ENCODE measurements at places on chromosomes 6 and 20.

DNA sequence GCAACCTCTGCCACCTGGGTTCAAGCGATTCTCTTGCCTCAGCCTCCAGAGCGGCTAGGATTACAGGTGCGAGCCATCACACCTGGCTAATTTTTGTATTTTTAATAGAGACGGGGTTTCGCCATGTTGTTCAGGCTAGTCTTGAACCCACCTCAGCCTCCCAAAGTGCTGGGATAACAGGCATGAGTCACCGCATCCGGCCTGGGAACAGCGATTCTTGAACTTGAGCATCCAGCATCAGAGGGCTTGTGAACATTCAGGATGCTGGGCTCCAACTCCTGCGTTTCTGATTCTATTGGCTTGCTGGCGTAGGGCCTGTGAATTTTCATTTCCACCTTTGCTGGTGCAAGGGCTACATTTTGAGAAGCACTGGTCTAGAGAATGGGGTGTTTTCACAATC lies 24.5 kb upstream of the PIM1 start:
- no peak for DNase-seq

DNA sequence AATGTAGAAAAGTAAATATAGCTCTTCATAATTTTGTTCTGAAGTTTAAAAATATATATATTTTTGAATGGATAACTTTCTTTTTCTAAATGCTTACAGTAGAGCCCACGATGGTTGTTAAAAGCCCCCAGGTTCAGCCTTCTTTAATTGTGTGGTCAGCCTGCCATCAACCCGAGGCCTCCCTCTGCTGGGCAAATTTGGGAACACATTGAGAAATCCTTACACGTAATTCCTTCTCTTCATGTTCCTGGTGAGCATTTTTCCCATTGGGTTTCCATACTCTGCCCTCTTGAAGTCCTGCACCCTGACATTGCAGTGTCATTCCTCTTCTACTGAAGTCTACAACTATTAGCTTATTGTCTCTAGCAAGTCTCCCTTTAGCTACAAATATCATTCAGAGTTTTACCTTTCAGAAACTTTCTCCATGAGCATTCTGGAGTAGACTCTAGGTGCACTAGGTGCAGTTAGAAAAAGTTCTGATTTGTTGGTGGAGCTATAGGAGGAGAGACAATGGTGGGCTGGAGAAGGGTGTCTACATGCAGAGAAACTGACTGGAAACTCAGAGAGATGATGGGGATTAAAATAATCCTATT lies 40.6 kb downstream of the TRIM38 start:
- peak; percentile 74 for DNase-seq

DNA sequence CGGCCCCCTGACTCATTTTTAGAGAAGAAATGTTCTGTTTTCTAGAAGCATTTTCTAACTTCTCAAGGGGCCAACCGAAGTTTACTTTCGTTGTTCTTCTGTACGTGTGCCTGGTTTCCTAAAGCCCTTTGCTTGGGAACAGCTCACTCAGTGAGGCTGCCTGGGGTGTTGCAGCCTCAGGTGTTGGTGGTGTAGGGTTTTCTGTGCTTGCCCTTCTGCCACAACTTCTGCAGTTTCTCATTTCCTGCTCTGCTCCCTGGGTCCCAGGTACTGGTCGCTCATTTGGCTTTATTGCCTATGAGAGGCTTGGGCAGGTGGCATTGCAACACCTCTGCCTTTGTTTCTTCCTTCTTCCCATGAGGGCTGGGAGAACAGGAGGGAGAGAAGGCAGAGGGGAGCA lies 278.3 kb downstream of the SOX4 start:
- DNase-seq, result no peak

DNA sequence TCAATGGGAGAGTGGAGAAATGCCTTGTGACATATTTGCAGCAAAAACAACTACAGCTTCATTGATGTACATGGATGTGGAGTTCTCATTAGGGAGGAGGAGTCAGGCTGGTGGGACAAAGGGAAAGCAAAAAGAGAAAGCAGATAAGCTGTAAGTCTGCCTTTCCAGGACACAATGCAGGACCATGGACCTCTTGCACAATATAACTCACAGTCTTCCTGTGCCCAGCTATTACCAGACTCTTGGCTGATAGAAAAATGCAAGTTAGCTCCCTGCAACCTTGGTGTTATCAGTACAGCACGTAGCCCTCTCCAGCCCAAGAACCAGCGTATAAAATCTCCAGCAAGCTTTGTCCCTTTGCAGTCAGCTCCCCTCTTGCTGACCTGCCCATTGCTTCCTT lies 232.3 kb downstream of the NFATC2 start:
- no peak for DNase-seq

- no peak for DNase-seq
These were observed 3.6 kb downstream of the JARID2 start for GRCh38 chr6:15249371-15250019.

- no peak for DNase-seq
These were observed 180.6 kb downstream of the TBC1D7 start for GRCh38 chr6:13147782-13148181.

DNA sequence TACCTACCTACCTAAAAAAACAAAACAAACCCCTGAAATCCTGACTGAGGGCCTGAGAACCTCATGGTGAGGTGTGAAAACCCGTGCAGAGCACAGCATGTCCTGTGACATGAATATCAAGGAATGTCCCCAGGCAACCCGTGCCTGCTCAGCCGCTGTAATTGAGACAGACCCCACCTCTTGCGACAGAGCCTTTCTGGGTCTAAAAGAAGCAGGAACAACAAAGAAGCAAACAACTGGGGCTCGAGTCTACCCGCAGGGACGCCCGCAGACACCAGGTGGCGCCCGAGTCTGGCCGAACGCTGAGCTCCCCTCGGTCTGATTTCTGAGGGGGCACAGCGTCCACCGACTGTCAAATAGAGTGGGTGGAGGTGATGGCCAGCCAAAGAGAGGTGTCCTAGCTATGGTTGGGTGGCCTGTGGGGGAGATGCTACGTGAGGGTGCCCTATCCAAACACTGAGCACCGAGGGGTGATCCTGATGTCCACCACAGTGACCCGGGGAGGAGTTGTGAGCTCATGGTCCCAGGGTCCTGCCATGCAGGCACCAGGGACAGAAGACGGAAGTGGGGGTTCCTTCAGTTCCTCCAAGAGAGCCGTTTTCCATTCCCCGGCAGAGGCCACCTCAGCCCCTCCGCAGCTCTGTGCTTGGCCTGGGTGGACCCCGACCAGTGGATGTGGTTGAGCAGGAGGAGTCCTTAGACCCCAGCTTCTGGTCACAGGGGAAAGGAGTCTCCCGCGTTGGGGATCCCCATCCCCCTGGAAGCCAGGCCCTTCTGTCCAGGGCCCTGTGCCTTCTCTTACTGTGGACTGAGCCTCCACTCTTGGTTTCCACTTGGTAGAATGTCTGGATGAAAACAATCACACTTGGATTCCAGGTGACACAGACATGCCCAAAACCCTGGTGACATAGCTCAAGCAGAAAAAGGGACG lies 268.2 kb downstream of the CDC5L start:
- peak; percentile 85 for DNase-seq

- no peak for DNase-seq
These were observed 47.0 kb downstream of the DLL1 start for GRCh38 chr6:170243791-170244291.

GRCh38 chr6:31870385-31870921 lies 7.8 kb upstream of the NEU1 start:
- peak; percentile 33 for DNase-seq

DNA sequence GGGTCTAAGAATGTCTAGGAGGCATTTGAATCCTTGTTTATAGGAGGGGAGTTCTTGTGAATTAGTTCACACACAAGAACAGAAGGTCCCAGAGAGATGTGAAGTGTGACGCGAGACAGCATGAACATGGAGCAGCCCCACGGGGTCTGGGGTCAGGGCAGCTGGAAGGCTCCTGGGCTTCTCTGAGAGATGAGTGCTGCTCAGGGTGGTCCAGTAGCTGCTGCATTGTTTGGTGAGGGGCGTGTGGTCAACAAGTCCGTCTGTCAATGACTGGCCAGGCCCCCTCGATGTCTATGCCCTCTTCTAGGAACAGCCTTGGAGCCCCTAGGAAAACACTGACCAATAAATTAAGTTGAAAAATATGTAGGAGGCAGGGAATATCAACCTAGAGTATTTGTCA lies 40.2 kb upstream of the GABRR1 start:
- DNase-seq, result no peak

DNA sequence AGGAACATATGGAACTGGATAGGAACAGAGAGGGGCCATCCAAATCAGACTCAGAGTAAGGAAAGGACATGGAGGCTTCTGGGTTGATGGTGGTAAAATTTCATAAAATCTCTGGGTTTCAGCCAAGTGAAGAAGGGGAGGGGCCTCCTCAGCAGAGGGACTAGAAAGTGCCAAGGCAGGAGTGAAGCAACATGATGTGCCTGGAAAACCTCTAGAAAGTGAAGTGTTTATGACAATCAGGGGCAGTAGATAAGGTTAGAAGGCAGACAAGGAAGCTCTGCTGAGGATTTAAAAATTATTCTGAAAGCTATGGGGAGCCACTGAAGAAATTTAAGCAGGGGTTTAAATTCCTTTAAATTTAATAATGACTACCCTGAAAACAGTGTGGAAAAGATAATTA lies 126.0 kb upstream of the TENT5A start:
- no peak for DNase-seq

DNA sequence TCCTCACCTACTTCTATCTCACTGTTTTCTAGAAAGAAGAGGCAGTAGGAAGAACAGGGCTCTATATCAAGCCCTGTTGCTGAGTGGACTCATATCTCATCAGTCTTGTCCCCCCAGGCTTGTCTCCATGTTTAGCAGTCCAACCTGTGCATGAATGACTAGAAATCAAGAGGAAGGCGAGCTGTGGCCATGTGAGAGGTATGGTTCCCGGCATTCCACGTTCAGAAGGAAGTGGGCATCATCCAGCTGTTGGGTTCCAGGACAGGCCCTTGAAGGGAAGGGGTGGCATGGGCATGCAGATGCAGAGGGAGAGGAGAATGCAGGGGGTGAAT lies 176.6 kb downstream of the MRPL14 start:
- DNase-seq, result no peak

GRCh38 chr6:63437058-63437457 lies 117.3 kb upstream of the LGSN start:
- DNase-seq, result no peak

DNA sequence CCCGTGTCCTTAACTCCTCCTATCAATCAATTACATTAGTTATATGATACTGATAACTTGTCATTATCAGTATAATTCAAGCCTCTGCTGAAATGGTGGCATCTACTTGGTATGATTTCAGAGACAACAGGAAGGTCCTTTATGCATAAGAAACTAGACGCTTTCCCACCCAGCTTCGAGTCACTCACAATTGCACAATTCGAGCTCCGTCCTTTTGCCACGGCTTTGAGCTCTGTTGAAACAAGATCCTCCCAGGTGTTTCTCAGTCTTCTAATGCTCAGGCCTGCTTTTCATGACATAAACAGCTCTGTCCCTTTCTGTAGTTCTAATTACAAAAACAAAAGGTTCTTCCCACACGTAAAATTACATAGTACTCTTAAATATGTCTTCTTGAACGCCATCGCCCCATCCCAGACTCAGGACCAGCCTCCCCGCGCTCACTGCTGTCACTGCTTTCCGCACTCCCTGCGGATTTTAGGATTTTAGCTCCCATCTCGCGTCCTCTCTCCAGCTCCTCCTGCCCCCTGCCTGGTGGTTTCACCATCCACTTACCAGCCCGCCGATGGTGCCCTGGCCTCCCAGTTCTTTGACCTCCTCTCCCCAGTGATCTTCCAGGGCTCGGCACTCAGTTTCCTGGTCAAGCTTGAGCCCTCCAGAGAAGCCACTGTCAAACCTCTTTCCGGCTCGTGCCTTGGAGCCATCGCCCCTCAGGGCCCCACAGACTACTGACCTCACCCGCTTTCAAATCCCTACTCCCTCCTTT lies 23.2 kb upstream of the PNPLA1 start:
- DNase-seq, result no peak

GRCh38 chr6:96809119-96809518 lies 28.2 kb downstream of the GPR63 start:
- DNase-seq, result no peak

DNA sequence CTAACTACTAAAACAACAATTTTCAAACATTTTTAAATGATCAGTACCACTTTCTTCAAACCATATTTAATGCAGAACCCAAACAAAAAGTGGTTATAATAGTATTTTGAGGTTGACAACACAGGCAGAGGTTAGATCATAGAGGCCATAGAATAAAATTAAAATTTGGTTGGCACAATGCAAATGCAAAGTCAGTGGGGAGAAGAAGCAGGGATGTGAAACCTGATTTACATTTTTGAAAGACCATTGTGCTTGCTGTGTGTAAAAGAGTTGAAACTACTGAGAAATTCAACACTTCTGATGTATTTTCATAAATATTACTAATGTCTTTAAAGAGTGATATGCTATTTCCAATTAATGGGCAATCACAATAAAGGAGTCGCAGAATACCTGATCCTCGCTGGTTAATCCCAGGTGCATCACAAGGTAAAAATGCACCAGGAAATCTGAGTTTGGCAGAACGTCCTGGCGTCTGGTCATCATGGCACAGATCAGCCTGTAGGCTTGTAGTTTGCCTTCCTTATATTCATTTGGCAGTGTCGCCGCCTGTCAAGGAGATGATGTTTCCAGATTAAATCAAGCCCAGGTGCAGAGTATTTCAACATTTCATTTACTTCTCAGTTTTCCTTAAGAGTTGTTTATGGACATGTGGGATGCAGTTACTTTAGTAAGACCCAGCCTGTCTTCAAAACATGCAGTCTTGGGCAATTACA lies 141.2 kb downstream of the RALGAPA2 start:
- no peak for DNase-seq

DNA sequence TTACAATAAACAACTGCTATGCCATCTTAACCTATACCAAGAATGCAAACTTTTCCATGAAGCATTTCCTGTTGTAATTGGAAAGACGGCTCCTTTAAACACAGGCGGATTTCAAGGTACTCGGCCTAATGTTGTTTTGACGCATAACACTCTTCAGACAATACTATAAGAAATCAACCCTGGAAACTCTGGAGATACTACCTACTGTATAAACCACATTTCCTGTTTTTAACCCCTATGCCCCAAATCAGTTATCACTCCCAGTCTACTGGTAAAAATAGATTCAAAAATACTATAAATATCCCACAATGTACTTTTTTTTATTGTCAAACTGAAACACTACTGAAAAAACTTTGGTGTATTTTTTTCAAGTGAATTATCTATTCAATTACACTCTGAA lies 118.1 kb downstream of the IRF4 start:
- DNase-seq, result no peak

GRCh38 chr6:63897459-63897858 lies 261.9 kb downstream of the PHF3 start:
- no peak for DNase-seq
